ENCODE measurements at places on chromosomes 12 and 14.

DNA sequence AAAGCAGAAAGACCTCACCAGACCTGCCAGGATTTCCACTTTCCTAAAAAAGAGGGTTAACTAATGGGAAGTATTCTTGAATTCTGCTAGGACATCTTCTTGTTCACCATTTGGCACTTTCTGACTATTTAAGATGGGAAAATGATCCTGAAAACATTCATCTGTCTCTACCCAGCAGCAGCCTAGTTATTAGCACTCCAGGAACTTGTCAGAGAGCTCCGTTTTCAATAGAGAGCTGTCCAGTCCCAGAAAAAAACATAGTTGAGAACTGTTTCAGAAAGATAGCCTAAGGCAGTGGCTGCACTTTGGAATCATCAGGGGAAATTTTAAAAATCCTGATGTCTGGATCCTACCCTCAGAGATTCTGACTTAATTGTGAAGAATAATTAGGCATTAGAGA is 22.1 kb upstream of the CEP83 start:
- no peak for DNase-seq

DNA sequence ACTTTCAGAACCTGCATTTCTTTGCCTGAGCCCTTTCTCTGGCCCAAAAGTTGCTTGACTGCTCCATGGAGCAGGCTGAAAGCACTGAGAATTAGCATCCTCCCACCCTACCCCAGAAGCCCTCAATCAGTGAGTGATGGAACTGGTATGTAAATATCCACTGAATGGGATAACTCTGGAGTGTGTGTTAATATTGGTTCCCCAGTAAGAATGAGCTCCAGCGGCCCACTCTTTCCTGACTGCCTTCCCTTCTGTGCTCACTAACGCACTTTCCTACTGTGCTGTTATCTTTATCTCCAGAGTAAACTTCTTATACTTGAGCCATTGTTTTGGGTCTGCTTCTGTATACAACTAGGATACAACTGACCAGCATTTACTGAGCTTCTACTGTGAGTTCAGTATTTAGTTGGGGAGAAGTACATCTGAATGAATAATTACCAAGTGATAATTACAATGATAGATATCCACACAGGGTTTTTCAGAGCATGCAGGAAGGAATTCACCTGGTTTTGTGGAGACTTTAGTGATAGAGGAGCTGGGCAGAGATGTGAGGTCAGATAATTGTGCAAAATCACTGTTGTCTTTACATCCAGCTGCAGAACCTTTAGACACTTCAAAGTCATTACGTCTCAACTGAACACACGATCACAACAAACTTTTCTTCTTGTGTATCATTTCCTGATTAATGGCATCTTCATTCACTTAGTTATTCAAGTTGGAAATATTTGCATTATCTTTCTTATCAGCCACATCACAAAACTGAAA is 149.2 kb upstream of the BTG1 start:
- no peak for DNase-seq

DNA sequence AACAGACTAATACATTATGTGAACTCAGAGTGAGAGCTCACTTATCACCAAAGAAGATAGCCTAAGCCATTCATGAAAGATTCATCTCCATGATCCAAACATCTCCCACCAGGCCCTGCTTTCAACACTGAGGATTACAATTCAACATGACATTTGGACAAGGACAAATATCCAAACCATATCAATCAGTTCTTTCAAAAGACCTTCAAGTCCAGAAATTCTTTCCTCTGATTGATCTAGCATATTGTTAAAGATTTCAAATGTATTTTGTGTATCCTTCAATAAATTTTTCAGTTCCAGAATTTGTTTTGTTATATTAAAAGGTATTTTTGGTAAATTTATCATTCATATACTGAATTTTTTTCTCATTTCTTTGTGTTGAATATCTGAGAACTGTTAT is 1055.8 kb downstream of the SLC6A15 start:
- no peak for DNase-seq

GRCh38 chr12:117059156-117059555 is 40.1 kb downstream of the TESC start:
- DNase-seq = no peak

DNA sequence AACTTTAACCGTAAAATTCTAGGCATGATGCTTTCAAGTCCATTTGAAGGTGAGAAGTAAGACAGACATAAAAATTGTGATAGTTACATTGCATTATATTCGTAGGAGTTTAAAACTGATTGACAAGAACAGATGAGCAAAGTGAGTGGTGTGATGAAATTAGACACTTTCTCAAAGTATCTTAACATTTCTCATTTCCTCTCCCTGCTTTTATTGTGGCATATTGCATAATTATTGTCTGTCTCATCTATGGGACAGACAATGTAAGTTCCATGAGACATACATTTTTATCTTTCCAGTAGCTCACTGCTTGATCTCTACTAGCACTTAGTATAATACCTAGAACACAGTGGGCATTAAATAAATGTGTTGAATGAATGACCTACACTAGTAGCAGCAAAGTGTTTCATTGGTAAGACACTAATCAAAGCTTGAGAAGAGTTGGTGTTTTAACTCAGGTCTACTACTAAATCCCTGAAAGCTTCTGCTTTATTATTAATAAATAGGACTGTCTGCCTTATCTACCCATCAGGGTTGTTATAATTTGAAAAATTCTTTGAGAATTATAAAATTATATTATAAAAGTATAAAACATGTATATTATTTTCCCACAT is 19.0 kb downstream of the A2M start:
- DNase-seq = no peak

DNA sequence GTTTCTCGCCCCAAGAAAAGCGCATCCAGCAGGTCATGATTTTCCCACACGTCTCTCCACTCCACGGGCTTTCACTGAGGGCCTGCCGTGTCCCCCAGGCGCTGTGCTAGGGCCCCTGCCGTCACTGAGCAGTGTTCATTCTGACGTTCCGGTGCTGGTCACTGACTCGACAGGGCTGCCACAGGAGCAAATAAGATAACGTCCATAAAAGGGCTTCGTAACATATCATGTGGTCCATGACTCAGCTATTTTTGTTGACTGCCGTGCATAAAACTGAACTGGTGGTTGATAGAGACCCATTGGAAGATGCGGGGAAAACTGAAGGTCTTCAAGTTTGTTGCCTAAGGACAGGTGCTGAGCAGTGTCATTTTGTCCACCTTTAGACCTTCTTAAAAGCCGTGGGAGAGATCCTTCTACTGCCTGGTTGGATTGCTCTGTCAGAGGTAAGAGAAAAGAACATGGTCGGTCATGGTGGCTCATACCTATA is 46.3 kb downstream of the ADGRD1 start:
- DNase-seq = no peak

DNA sequence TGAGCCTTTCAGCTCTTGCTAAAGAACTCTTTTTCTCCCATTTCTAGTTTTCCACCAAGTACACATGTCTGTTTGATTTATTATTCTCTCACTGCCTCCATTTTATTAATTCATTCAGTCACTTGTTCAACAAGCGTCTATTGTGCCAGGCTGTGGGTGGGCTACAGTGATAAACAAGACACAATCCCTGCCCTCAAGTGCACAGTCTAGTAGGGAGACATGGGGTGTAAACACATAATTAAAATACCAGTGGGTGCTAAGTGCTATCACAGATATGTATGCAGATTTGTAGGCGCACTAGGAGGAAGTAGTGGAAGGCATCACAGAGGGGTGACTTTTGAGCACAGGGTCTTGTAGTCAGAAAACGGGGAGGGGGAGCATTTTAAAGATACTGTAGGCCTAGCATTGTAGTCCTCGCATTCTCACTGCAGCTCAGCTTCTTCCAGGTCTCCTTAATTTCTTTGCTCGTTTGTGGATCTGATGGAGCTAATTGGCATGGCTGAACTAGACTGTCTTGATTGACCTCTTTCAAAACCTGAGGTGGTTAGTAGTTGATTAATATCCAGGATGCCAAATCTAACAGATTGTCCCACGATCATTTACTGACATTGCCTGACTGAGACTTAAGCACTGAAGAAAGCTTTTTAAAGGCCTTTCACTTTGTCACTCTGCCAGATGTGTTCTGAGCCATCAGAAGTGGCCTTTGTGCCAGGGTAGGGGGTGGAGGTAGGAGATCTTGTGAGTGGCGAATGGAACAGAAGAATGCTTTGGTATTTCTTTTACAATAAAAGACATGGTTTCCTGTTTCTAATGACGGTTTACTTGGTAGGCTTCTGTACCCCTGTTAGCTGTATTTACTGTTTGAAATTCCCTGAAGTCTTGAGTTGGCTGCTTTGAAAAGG is 116.9 kb downstream of the DIP2B start:
- DNase-seq = no peak

- DNase-seq = no peak
Measured at GRCh38 chr14:102212356-102212755, 72.7 kb downstream of the WDR20 start.

GRCh38 chr12:122298071-122298748 is 31.9 kb upstream of the VPS33A start:
- no peak for DNase-seq

DNA sequence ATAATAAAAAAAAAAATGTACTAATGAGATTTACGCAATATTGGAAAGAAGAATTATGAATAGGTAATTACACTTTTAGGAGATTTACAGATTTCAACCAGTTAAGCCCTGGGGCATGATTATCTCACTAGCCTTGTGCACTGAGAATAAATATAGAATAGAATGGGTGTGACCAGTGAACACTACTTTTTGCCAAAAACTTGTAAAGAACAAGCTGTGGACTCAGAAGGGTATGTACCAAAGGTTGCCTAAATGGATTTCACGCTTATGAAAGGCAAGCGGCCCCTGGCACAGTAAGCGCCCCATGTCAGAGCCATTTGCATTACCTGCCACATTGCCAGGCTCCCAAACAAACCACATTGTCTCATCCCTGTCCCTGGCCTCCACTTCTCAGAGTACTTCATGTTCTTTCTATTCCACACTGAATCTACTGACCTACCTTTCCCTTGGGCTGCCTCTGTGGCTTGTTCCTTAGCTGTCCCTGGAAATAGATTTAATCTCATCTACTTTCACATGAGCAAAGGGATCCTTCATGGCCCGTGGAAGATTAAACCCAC is 170.6 kb upstream of the DIO2 start:
- no peak for DNase-seq

DNA sequence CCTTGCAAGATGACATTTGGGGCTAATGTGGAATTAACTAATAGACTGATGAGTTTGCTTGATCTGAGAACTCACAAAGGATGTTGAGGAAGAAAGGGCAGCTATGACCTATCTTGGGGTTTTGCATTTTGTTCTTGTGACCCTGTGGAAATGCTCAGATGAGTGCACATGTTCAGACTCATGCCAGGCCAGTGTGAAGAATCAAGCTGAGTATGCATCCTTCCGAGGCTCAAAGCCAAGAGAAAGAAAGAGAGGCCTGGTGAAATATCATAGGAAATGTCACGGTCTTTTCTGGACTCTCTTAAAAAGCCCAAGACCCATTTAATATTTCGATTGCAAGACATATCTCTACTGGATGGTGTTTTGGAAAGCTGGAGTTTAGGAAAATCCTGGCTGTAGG is 96.3 kb downstream of the CACNA1C start:
- DNase-seq = no peak

DNA sequence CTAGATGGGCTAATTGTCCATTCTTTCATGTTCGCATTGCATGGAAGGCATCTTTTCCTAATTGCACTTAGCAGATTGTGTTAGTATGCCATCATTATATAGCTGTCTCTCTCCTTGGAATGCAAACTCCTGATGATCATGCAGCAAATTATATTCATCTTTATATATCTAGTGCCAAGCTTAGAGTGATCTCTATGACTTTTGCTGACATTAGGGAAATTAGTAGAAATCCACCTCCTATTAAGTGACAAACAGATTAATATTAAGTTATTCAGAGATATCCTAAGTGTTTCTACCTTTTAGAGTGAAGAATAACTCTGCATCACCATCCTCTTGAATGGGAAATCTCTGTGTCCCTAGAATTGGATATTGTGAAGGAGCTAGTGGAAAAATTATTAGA is 185.6 kb downstream of the FOXG1 start:
- no peak for DNase-seq

Data from NCI-H2081 treated with DMSO at 0.1 percent for 48 hours (cell line).